Stimulated activated CD8-positive, alpha-beta memory T cell treated with anti-CD3 and anti-CD28 coated beads, Interleukin-15, amount 100 ng/mL, for 4 hours (primary cell): ENCODE measurements at places on chromosomes 13 and 19.

GRCh38 chr19:4067396-4068046 lies 822 bp upstream of the ZBTB7A start:
- DNase-seq = no peak

DNA sequence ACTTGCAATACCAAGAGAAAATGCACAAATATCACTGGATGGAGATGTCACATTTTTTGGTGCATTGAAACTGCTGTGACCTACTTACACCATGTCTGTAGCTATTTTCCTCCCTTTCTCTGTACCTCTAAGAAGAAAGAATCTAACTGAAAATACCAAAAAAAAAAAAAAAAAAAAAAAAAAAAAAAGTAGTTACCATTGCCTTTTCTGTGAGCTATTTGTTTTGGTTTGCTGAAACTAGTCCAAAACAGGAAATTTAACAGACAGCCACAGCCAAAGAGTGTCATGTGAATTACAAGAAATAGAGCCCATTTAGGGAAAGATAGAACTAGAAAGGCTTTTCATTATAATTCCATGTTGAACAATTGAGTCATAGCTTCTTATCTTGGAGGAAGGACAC lies 37.3 kb downstream of the TNFSF13B start:
- DNase-seq = no peak

- no peak for DNase-seq
Observed at GRCh38 chr13:97372936-97373335, 61.0 kb upstream of the RAP2A start.

GRCh38 chr13:42328672-42329071 lies 56.7 kb downstream of the AKAP11 start:
- no peak for DNase-seq

- no peak for DNase-seq
Observed at GRCh38 chr13:27774651-27775050, 17.6 kb upstream of the GSX1 start.

DNA sequence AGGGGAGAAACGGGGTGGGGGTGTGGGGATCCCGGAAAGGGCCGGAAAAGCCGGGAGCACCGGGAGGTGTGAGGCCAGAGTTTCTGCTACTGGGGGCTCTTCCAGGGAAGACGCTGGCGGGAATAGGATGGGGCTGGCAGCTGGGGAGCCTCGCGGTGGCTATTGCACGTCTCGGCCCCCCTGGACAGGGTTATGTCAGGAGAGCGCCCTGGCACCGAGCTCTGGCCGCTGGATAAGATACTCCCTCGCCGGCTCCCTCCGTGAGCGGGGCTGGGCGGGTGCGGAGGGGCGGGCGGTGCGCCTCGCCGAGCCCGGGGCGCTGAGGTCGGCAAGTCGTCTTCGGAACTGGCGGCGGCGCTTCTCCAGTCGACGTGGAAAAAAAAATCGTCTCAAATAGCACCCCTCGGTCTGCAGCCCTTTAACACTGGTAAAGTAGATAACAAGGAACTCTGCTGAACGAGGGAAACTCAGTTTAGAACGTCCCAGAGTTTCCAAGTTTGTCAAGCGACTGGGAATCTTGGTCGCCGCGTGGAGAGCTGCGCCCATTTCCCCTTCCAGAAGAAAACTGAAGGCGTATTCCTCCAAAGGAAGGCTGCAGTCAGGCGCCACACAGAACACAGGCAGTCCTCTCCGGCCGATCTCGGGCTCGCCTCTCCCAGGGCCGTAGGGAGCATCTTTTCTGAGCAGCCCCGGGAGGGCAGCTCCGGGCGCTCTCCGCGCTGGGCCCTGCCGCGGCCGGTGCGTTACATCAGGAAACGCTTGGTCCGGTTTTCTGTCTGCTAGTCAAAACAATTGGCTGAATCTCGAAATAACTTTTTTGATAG lies 115.1 kb downstream of the KCNRG start:
- DNase-seq = no peak
